ENCODE measurements at places on chromosomes 2 and 18. TPM values are rescaled to one million over a fixed set of nuclear protein-coding genes. Genes with fewer than 3 reads are reported as not detected.

Gene DYNC2LI1
- 20.5 TPM for total RNA-seq

Gene SAP130
- 31.8 TPM for total RNA-seq

Gene RIT2
- not detected for total RNA-seq

Gene CCL20
- total RNA-seq, result not detected

Gene LYPD6B
- not detected for total RNA-seq

Gene CSRNP3
- 1.4 TPM for total RNA-seq

Gene PLCL1
- total RNA-seq, result not detected

Gene FSHR
- not detected for total RNA-seq

Gene KRTCAP3
- 6.9 TPM for total RNA-seq

Gene ABCG5
- not detected for total RNA-seq

Gene UGT1A8
- total RNA-seq, result not detected

Gene ELOA2
- total RNA-seq, result not detected

Gene CLEC4F
- total RNA-seq, result not detected

Gene APCDD1
- total RNA-seq, result not detected

Gene SLC9A2
- not detected for total RNA-seq

Gene CYP1B1
- not detected for total RNA-seq

Gene TACR1
- total RNA-seq, result not detected

Gene XPO1
- total RNA-seq, result 287 TPM

Gene CRYBA2
- not detected for total RNA-seq

Gene MTCL1
- 170 TPM for total RNA-seq

Gene PDCD1
- total RNA-seq, result not detected

Gene ALLC
- total RNA-seq, result not detected

Gene C2orf80
- not detected for total RNA-seq

Gene UGT1A1
- total RNA-seq, result not detected

Gene SAG
- not detected for total RNA-seq

Gene COPS9
- 75.5 TPM for total RNA-seq

Gene ALPP
- total RNA-seq, result not detected

Gene AMER3
- total RNA-seq, result not detected

Gene PFN4
- total RNA-seq, result not detected

Gene RAB6D
- total RNA-seq, result not detected

Gene TTN
- under 0.01 TPM for total RNA-seq

Gene FOXI3
- not detected for total RNA-seq

Gene FBXO41
- total RNA-seq, result 52.2 TPM

Gene PDK1
- total RNA-seq, result 42.4 TPM

Gene SERPINB10
- not detected for total RNA-seq

Gene CAPN14
- 4.0 TPM for total RNA-seq

Gene AQP12B
- not detected for total RNA-seq

Gene LRRC30
- not detected for total RNA-seq

Gene RAB12
- total RNA-seq, result 20.6 TPM

Gene CCDC178
- not detected for total RNA-seq

Gene ALPG
- not detected for total RNA-seq

Gene FAM161A
- 6.3 TPM for total RNA-seq

Gene HOXD12
- 0.25 TPM for total RNA-seq

Gene MATN3
- not detected for total RNA-seq

Gene FAM237A
- not detected for total RNA-seq
